ENCODE measurements at places on chromosomes 6 and 20.

- no peak for DNase-seq
These were observed 203.1 kb downstream of the LMBRD1 start for GRCh38 chr6:69593706-69594105.

GRCh38 chr6:158722176-158722729 lies 72.4 kb downstream of the SYTL3 start:
- no peak for DNase-seq

GRCh38 chr6:108464418-108465097 lies 96.2 kb upstream of the FOXO3 start:
- no peak for DNase-seq

DNA sequence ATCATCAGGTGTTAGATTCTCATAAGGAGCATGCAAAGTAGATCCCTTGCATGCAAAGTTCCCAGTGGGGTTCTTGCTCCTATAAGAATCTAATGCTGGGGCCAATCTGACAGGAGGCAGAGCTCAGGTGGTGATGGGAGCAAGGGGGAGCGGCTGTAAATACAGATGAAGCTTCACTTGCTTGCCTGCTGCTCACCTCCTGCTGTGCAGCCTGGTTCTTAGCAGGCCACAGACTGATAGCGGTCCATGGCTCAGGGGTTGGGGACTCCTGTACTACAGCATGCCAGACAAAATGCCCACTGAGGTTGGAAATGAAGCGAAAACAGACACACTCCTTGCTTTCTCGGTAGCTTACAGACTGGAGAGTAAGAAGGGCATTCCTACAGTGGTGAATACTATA lies 386.8 kb downstream of the PLCB1 start:
- DNase-seq, result no peak

DNA sequence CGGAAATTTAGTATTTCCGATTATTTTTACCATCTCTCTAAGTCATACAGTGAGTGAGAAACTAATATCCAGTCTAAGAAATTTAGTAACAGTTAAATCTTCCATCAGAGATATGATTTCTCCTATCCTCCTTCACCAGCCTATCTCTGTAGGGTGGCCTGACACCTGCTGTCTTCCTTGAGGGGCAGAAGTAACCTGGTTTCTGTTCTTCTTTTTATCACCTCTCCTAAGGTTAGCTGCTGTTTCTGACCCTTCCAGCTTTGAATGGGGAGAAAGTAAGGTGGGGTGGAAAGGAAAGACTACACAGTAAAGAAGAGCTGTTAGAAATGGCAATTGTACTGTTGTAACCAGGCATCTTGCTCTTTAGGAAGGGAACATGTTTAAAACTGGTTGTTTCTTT lies 447.7 kb downstream of the PHF3 start:
- DNase-seq, result no peak

GRCh38 chr20:46955601-46956556 lies 61.2 kb downstream of the EYA2 start:
- DNase-seq, result no peak

- DNase-seq, result no peak
These were observed 90.2 kb downstream of the TXNDC5 start for GRCh38 chr6:7820288-7820835.

DNA sequence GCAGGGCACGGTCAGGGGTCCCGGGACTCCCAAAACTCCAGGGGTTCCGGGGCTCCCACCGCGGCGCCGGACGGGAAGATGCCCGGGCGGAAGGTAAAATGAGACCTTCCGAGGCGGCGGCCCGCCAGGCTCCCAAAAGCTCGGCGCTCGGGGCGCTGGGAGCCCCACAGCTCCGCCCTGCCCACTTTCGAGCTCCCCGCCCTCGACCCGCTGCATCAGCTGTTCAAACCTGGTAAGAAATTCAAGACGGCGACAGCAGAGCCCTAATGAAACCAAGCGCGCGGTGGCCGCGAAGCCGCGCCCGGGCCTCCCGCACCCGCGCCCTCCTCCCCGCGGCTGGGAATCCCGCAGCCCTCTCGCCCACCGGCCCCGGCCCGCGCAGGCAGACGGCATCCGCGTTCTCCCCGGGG lies 369 bp downstream of the SLC4A11 start:
- no peak for DNase-seq

DNA sequence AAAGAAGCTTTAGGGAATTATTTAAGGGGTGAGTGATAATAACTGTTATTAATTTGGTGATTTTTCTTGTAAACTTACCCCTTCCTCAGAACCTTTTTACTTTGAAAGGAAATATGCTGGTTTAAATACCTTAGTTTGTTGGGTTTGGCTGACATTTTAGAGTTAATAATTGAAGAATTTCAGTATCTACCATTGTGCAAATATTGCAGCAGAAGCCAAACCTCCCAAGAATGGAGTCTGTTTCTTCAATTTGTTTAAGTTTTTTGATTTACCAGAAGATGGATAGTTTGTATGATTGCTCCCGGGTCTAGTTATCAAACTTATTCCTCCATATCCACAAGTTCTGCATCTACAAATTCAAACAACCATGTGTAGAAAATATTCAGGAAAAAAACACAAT lies 77.1 kb downstream of the ATRN start:
- no peak for DNase-seq
